ENCODE measurements at places on chromosomes 2 and 18.

DNA sequence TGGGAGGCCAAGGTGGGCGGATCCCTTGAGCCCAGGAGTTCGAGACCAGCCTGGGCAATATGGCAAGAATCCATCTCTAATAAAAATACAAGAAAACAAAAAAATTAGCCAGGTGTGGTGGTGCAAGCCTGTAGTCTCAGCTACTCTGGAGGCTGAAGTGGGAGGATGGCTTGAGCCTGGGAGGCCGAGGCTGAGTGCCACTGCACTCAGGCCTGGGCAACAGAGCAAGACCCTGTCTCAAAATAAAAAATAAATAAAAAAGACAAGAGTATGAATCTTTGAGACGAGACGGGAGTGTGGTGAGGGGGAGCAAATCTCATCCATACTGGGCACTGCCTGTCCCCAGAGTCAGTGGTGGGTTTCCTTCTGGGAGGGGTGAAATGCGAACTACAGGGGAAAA is 12.2 kb downstream of the GPR17 start:
- no peak for DNase-seq

DNA sequence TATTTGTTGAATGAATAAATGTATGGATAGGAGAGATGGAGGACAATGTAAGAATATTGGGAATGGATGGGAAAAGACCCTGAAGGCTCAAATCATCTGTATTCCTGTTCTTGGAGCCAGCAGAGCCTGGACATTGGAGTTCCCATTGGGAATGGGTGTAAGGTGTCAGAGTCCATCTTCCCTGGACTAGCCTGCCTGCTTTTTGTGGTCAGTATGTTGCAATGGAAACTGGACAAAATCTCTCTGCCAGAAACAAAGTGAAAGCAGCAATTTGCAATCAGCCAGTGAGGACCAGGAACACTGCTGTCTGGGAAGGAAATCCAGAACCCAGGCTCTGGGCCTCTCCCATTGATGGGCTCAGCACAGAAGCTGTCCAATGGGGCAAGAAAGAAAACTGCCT is 83.5 kb upstream of the SKOR2 start:
- DNase-seq, result no peak

- no peak for DNase-seq
Observed at GRCh38 chr2:63831176-63831575, 10.5 kb upstream of the UGP2 start.

DNA sequence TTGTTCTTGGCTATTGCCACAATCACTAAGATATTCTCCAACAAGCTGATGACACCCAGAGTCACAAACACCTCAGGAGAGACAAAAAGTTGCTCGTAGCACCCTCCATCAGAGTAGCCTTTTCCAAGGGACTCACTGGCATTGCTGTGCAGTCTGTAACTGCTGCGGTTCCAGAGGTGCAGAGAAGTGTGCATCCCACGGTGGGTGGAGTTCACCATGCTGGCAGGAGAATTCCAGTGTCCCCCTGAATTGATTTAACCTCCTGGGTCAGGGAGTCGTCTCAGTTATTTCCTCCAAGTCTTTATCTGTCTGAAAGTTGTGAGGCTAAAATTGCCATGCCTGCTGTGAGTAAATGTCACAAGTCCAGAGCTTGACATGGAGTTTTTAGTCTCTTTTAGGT is 443 bp downstream of the MC4R start:
- DNase-seq, result no peak

DNA sequence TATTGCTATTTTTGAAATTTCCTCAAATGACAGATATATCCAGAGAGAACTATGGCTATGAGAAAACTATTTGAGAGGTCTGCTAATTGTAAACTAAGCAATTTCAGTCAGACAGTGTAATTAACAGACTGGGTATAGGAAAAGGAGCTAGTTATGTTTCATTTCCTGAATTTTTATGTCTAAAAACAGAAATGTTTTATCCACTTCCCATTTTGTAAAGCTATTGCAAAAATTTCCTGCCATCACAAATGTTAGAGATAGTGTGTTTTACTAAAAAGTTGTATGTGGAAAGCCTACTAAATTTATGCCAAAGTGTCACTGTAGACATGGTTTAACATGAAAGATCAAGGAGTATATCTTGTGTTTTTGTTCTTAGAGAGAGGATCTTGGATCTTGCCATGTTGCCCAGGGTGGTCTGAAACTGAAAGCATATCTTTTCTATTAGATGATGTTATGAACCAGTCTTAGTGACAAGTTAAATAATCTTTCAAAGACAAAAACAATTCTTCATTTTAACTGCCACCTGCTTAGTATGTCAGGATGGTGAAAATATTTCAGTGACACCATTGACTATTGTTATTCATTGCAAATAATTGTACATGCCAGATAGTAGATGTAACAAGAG is 40.5 kb upstream of the ITPRID2 start:
- no peak for DNase-seq

DNA sequence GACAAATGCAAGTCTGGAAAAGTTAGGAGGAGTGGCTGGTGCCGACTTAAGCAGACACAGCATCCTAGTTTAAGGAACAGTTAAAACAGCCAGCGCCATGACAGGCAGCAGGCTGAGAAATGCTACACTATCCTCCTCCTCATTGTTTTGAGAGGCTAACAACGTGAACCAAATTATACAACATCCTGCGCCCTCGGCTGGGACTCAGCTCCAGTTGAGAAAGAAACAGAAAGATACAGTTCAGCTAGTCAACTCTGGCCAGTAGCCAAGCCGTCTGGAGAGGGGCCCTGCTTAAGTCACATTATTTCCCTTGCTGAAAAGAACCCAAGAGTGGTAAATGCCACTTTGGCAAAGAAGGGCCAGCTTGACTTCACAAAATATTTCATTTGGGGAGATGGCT is 90.2 kb downstream of the BCL11A start:
- no peak for DNase-seq

- no peak for DNase-seq
Observed at GRCh38 chr2:237389831-237390230, 24.1 kb downstream of the COL6A3 start.

- DNase-seq, result no peak
Observed at GRCh38 chr2:64177315-64177714, 33.1 kb upstream of the PELI1 start.

GRCh38 chr18:39232937-39233336 is 1667.3 kb upstream of the CELF4 start:
- DNase-seq, result no peak

DNA sequence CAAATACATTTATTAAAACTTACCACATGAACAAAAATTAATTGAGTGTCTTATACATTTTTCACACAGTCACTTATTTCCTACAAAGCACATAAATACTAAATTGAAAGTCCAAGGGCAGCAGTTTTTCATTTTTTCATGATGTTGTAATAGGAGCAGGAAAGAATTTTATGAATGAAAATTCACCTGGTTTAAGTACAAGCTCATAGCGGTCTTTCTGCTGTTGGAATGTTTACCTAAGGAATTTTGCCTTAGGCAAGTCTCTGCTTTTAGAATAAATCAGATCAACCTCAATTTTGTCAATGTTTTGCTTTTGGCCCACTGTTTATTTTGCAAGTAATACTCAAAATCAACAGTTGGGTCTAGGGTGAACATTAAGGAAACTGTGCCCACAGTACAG is 40.0 kb downstream of the ETAA1 start:
- no peak for DNase-seq

DNA sequence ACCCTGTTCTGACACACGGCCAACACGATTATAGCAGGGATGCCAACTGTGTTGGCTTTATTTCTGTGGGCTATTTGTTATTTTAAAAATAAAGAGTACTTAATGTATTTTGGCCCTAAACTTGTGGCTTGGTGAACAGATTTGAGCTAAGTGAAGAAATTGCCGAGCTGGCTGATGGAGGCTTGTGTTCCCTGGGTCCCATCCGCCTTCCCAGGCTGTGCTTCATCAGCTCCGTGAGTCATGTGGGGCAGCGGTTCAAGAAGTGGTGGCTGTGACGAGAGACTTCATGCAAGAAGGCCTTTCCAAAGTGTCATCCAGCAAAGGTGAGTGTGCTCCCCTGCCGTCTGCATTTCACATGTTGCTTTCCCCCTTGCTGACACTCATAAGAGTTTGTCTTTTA is 73.6 kb upstream of the NCK2 start:
- DNase-seq, result no peak

GRCh38 chr2:232523402-232523681 is 2.6 kb upstream of the CHRND start:
- DNase-seq, result no peak

DNA sequence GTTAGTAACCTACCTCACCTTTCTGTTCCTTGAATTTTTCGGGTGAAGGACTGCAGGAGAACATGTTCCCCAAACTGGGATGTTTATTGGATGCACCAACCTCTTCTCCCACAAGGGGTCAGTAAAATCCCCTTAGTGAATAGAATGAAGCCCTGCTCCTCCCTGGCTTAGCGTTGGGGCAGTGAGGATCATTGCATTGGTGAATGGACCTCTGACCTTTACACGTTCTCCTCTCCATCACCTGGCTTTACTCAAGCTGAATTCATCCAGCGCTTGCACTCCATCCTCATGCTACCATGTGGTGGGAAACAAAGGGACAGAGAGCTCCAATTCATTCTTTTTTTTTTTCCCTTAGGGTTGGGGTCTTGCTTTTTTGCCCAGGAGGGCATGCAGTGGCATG is 157.2 kb downstream of the MIB1 start:
- DNase-seq, result peak; percentile 12

- no peak for DNase-seq
Observed at GRCh38 chr2:235191486-235191885, 239.7 kb downstream of the SH3BP4 start.

GRCh38 chr18:13470516-13471197 is 252.1 kb downstream of the LDLRAD4 start:
- no peak for DNase-seq

DNA sequence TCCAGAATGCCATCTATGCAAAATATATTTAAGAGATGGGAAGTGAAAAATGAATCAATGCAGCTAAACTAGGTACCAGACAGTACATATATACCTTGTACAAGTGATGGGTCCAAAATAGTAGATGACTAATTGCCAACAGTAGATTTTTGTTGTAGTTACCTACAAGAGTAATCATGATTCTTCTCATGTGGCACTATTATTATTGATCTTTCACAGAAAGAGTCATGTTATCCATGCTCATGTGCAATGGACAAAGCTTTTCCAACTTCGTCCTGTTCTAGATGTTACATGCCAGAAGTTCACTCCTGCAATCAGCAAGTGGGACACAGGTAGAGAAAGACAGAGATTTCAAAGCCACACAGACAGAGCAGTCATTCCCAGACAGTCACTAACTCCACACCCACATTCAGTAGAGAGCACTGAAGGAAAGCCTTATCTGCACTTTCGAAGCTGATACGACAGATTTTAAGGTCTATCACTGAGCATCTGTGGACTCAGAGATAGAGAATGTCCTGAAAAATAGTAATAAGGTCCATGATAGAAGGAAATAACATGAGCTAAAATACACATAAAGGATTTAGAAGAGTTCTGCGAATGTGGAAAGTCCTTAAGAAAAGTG is 101.6 kb upstream of the ITPRID2 start:
- DNase-seq, result no peak

GRCh38 chr2:101811226-101812015 is 113.9 kb downstream of the MAP4K4 start:
- DNase-seq, result no peak

GRCh38 chr2:32745191-32745590 is 117.3 kb downstream of the TTC27 start:
- no peak for DNase-seq

DNA sequence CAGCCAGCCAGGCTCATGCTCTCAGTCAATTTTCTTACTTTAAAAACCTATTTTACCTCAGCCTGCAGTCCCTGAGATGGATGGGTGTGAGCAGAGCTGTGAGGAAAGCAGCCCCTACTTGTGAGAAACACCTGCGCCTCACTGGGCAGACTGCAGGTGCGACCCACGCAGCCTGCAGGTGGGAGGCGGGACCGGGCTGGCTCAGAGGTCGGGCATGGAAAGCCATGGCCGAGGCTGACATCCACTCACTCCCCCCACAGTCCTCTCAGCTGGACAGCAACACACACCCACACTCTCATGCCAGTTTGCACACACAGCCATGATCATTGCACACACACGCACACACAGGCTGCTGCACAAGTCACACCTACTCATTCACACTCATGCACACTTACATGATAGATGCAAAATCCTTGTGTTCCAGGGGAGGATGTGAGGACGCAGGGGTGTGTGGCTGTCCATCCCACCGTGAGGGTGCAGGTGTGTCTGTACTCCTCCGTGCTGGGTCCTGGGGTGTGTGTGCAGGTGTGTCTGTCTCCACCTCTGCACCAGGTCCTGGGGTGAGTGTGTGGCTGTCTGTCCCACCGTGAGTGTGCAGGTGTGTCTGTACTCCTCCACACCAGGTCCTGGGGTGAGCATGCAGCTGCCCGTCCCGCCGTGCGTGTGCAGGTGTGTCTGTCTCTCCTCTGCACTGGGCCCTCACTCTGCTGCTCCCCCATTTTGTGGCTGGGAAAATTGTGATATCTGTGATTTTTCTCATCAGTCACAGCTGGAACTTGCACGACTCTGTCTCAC is 166.5 kb downstream of the RTP5 start:
- DNase-seq, result no peak

GRCh38 chr2:2847209-2847676 is 516.2 kb upstream of the MYT1L start:
- no peak for DNase-seq

DNA sequence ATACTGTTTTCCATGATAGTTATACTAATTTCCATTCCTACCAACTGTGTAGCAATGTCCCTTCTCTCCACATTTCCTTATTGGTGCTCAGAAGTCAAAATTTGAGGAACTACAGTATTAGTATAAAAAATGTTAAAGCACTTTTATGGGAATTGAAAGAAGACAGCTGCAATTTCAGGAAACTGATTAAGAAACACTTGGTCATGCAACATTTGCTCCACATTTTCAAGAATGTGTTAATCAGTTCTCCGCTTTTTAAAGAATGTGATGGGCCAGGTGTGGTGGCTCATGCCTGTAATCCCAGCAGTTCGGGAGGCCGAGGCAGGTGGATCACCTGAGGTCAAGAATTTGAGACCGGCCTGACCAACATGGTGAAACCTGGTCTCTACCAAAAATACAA is 33.6 kb upstream of the MGAT4A start:
- no peak for DNase-seq

- DNase-seq, result no peak
Observed at GRCh38 chr18:40357536-40357935, 1597.5 kb upstream of the PIK3C3 start.

GRCh38 chr2:188495969-188496431 is 204.3 kb downstream of the GULP1 start:
- DNase-seq, result no peak

GRCh38 chr2:112217854-112218253 is 37.0 kb downstream of the ZC3H8 start:
- no peak for DNase-seq

- DNase-seq, result no peak
Observed at GRCh38 chr2:120600335-120600734, 135.3 kb upstream of the GLI2 start.

- no peak for DNase-seq
Observed at GRCh38 chr2:214310319-214310718, 100.5 kb upstream of the VWC2L start.

DNA sequence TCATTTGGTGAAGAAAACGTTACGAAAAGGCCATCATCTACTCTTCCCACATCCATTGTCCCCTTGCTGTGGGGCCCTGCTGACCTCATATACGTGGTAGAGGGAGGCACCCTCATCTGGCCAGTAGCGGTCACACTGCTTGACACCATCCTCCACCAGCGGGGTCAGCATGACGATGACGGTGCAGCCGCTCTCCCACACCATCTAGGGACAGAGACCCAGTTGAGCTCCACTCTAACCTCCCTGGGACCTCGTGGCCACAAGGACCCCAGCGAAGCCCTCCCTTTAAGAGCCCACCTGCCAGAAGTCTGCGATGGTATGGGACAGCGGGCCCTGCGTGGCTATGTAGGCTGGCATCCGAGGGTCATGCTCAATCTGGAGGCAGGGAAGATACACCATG is 13.1 kb downstream of the PTPRN start:
- no peak for DNase-seq
